Cortex of kidney (tissue), 1 donor: ENCODE measurements at places on chromosomes 4 and X.

GRCh38 chrX:41602816-41603345 is 85.9 kb upstream of the GPR34 start:
- no peak for DNase-seq

DNA sequence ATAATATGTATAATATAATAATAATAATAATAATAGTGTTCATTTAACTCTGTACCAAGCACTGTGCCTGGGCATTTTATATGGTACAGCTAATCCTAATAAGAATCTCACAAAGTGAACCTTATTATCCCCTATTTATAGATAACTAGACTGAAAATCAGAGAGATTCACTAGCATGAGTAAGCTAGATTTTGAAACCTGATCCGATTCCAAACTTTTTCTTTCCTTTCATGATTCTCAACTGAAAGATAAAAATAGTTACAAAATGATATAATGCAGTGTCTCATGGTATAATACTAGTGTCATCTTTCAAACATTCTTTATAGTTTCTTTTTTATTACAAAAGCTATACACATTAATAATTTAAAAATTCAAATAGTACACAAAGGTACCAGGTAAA is 55.9 kb upstream of the RNF128 start:
- DNase-seq: no peak

DNA sequence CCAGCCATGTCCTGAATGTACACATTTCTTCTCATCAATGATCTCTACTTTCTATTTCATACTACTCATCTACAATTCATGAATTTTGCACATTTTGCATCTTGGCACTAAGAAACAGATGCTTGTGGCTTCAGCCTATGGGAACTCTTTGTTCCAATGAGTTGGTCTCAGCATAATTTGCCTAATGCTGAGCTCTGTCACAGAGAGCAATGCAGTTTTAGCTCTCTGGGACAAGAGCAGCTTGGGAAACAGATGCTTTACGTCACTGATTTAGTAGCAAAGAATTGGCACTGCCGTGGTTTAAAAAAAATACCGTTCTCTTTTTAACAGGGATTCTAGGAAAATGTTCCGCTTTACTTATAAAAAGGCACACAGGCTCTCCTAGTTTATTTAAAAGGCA is 162.4 kb downstream of the WDFY3 start:
- DNase-seq: no peak

DNA sequence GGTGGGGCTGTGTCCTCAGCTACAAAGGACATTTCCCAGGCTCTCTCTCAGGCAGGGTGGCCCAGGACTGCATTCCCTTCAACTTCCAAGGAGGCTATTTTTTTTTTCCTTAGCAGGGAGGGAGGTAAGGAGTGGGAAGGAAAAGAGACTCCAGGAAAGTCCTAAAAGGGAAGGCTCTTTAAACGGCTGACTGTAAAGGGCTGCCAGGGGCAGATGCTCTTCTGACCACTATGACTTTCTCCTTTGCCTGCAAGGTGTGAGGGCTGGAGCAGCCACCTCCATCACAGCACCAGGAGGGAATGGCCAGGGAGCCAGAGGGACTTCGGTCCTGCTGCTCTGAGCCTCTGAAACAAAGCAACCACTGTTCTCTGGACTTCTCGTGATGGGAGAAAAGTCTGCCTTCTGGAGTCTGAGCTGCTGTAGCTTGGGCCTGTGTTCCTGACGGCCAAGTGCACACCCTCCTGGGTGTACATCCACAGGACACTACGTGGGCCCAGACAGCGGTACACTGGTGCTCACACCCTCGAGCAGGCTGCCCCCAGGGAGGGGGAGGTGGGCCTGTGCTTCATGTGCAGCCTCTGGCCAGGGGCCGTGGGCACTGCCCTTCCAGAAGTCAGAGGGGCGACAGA is 17.9 kb downstream of the NAT8L start:
- no peak for DNase-seq

DNA sequence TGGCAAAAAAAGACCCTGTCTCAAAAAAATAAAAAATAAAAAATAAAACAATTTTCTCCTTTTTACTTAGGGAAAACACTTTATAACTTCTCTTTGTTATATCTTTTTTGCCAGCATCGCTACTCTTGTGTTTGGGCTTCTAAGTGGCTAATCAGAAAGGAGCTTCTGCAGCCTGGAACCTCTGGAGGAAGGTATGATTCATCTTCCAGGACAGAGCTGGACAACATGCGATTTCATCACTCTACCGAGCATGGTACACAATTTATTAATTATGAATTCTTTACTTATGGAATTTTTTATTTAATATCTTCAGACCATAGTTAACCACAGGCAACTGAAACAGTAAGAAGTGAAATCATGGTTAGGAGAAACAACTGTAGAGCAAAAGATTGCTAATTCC is 1254.3 kb upstream of the AGA start:
- DNase-seq: no peak

DNA sequence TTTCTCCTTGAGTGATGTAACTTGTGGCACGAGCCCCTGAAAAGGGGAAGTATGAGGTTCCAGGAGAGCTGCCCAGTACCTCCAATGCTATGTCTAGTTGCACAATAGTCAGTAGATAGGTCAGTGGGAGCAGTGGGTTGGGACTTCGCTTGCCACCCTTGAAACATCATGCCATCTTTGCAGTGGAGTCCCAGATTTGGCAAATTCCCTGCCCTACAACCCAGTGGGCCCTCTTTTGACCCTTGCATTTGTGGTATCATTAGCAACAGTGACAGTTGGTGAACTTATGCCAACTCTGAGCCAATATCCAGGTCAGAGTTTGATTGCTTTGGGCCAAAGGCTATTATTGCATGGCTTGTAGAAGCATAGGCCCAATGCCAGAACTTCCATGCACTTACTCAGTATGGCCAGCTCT is 12.3 kb downstream of the FHL1 start:
- no peak for DNase-seq

GRCh38 chr4:114811564-114812301 is 213.1 kb downstream of the UGT8 start:
- DNase-seq: no peak

DNA sequence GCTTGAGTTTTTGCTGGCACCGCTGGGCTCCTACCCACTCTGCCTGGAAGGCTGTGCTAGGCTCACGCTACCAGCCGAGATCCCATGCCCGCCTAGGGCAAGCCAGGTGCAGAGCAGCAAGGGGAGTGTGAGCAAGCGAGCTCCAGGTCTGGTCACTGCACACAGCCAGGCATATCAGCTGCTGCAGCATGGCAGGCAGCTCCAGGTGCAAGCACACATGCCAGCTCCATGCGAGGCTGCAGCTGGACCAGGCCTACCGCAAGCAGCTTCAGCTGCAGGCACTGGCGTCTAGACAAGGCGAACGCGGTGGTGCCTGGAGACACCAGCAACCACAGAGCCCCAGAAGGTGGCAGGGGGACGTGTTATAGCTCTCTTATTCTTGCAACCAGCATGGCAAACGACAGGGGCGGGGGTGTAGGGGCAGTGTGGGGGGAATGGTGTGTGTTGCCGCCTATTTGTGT is 614.7 kb upstream of the EPHA5 start:
- DNase-seq: no peak

DNA sequence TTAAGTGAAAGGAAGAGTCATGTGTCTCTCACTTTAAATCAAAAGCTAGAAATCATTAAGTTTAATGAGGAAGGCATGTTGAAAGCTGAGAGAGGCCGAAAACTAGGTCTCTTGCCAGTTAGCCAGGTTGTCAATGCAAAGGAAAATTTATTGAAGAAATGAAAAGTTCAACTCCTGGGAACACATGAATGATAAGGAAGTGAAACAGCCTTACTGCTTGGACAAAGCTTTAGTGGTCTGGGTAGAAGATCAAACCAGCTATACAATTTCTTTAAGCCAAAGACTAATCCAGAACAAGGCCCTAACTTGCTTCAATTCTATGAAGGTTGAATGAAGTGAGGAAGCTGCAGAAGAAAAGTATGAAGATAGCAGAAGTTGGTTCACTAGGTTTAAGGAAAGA is 24.9 kb downstream of the RHOH start:
- DNase-seq: no peak

DNA sequence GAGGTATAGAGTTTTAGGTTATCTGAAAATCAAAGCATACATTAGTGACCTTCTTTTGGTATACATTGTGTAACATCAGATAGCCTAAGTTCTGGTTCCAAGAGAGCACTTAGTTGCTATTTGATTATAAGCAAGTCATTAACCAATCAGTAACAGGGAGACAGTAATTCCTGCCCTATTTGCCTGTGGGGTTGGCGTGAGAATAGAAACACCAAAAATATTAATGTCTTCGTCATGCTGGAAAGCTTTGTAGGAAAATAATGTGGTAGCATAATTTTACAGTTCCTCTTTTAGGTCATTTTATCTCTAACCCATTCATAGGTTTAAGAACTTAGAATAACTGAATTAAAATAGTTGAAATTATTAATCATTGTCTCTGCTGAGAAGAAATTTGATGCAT is 37.8 kb downstream of the NPNT start:
- no peak for DNase-seq

GRCh38 chrX:123171781-123172180 is 12.3 kb upstream of the GRIA3 start:
- no peak for DNase-seq

- no peak for DNase-seq
Measured at GRCh38 chrX:30663322-30663721, 10.1 kb downstream of the GK start.

DNA sequence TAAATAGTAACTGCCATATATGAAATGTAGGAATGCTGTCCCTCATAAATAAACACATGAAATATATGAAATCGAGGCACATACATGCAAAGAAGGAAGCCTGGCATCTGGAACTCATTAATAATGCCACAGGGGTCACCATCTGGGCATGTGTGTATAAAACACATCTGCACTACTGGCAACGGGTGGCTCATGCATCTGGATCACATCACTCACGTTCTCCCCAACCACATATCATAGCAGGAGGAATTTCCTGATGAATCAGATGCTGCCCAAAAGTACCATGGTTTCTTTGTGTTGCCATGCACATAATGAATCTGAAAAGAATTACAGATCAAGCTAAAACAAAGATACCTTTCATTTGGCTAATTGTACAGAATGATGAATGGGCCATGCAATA is 28.6 kb downstream of the RNF175 start:
- no peak for DNase-seq

DNA sequence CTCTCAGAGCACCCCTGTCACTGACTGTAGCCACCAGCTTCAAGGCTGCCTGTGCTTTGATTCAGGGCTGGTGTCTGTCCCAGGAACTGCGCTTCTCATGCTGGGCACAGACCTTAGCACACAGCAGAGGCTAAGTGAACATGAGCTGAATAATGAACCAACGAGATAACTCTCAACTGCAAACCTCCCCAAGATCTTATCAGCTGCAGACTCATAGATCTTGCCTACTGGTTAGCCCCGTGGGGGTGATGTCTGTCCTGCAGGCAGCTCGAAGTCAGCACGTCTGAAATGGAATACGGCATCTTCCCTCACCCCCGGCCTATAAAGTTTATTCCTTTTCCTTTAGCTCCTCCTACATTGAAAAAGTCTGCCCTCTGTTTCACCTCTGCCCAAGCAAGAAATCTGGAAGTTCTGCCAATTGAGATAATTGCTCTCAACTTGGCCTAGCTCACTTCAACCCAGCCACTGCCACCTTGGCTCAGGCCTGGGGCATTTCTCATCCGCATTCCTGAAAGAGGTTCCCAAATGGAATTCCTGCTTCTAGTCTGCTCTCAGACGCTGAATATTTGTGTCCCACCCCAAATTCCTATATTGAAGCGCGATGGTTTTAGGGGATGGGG is 73.7 kb downstream of the GATB start:
- DNase-seq: no peak

DNA sequence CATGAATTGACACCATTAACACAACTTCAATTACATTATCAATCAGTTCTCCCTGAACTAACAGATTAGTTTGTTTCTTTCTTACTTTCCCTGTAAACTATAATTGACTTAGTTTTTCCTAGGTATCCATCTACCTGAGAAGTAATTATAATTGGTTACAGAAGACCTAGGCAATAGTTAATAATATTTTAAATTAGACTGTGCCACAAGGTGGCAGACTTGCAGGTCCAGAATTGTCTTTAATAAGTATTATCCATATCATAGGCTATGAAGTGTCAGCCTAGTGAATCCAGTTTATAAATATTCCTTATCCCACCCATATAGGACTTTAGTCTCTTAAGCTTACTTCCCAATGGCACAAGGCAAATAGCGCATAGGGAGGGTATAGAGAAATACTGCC is 48.9 kb upstream of the FAM47B start:
- no peak for DNase-seq

GRCh38 chr4:9811806-9812205 is 30.4 kb downstream of the DRD5 start:
- no peak for DNase-seq

GRCh38 chr4:42786350-42787078 is 106.0 kb upstream of the GRXCR1 start:
- no peak for DNase-seq

- no peak for DNase-seq
Measured at GRCh38 chr4:134585972-134586371, 384.4 kb upstream of the PABPC4L start.

GRCh38 chr4:98110214-98110613 is 33.1 kb downstream of the STPG2 start:
- no peak for DNase-seq

GRCh38 chr4:183405303-183405702 is 39.1 kb upstream of the CDKN2AIP start:
- no peak for DNase-seq

- DNase-seq: no peak
Measured at GRCh38 chr4:183074288-183074990, 24.6 kb upstream of the WWC2 start.

DNA sequence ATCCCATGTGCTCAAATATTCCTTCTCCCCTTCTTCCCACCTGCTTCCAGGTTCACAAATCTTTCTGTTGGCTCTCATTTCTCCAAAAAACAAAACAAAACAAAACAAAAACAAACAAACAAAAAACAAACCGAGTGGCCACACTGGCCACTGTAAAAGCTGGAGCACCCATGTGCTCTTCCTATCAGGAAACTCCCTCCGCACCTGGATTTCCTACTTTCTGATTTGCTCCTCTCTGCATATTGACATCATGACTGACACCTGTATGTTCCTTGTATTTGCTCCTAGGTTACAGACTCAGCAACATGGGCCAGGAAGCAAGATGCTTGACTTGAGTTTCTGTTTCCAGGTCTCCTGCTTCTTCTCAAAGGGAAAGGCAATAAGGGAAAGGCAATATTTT is 258.8 kb downstream of the GPC3 start:
- no peak for DNase-seq

DNA sequence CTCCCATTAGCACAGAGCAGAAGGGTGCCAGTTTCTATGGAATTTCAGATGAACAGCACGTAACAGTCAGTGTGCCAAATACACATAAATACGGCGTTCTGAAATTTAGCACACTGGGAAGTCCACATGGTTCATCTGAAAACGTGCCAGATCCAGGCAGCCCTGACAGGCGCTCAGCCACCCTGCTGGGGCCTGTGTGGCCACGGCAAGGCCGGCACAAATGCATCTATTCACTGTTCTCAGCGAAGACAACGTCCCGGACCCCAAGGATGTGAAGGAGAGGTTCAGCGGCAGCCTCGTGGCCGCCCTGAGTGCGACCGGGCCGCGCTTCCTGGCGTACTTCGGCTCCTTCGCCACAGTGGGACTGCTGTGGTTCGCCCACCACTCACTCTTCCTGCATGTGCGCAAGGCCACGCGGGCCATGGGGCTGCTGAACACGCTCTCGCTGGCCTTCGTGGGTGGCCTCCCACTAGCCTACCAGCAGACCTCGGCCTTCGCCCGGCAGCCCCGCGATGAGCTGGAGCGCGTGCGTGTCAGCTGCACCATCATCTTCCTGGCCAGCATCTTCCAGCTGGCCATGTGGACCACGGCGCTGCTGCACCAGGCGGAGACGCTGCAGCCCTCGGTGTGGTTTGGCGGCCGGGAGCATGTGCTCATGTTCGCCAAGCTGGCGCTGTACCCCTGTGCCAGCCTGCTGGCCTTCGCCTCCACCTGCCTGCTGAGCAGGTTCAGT is 15.6 kb downstream of the DGKQ start:
- no peak for DNase-seq
